ENCODE measurements at places on chromosomes 3 and 15.

DNA sequence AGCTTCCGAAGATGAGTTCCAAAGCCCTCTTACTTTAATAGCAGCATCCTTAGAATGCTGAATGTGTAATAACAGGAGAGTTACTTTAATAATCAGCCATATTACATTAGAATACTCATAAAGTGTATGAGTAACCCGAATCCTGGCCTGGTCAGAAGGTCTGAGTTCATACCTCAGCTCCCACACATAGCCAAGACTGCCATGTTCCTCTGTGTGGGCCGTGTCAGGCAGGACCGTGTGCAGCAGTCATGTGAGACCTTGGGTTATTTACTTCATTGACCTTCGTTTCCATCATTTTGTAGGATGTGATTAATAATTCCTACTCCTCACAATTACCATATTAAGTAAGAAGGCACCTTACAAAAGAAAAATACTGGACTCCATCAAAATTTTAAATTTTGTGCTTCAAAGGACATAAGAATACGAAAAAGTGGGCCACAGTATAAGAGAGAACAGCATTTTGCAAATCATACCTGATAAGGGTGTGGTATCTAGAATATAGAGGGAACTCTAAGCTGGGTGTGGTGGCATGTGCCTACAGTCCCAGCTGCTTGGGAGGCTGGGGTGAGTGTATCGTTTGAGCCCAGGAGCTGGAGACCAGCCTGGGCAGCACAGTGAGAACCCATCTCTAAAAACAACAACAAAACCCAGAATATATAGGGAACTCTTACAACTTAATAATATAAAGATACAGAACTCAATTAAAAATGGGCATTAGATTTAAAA, 163.4 kb downstream of the ATG7 start:
- DNase-seq, result no peak

- DNase-seq, result no peak
Observed at GRCh38 chr3:192847941-192848340, 69.7 kb downstream of the MB21D2 start.

DNA sequence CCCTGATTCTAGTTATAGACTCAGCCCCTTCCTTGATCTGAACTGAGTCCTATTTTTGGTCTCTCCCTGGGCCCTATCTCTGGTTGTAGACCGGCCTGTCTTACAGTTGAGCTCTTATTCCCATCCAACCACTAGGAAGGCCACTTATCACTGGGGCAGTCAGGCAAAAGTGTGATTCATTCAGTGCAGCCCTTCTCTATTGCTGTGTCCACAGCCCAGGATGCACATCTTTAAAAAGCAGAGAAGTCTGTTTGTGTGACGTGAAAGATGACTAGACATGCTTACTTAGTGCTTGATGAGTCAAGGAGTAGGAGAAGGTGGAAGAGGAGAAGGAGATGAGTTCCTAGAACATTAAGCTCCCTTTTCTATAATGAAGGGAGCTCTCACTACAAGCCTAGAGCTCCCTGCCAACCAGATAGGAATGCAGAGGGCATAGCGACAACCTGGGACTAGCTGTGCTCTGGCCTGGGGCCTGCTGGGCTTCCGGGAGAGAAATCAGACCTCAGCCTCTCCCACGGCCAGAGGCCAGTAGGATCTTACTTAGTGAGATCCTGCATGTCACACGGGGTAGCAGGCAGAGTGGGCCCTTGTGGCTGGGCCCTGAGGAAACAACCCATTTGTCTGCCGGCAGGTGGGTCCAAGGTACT, 25.7 kb downstream of the INSYN1 start:
- DNase-seq, result peak; percentile 56

GRCh38 chr3:171285287-171285686, 174.9 kb downstream of the TNIK start:
- no peak for DNase-seq

GRCh38 chr3:98727638-98728037, 35.5 kb upstream of the ST3GAL6 start:
- no peak for DNase-seq

DNA sequence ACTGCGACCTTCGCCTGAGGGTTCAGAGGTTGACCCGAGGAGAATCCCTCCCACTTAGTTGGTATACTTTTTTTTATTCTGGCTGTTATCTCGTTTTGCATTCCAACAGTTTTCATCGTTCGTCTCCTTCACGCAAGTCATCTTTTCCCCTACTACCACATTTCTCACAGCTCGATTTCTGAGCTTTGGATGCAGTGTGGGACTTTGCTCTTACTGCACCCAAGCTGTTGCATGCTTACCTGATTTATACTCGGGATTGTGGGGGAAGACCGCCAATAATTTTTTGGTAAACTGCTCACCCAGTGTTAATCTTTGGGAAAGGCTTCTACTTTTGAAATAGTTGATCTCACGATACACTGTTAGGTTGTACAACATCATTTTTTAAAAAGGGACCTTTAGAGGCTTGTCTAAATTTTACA, 702 bp downstream of the TBC1D23 start:
- no peak for DNase-seq

- no peak for DNase-seq
Observed at GRCh38 chr3:40170395-40170794, 139.1 kb upstream of the EIF1B start.

GRCh38 chr3:51075221-51075775, 309.8 kb upstream of the MANF start:
- no peak for DNase-seq

GRCh38 chr3:87145553-87145952, 81.6 kb upstream of the CHMP2B start:
- no peak for DNase-seq

GRCh38 chr3:4977001-4977852, 2.0 kb upstream of the BHLHE40 start:
- peak; percentile 90 for DNase-seq

DNA sequence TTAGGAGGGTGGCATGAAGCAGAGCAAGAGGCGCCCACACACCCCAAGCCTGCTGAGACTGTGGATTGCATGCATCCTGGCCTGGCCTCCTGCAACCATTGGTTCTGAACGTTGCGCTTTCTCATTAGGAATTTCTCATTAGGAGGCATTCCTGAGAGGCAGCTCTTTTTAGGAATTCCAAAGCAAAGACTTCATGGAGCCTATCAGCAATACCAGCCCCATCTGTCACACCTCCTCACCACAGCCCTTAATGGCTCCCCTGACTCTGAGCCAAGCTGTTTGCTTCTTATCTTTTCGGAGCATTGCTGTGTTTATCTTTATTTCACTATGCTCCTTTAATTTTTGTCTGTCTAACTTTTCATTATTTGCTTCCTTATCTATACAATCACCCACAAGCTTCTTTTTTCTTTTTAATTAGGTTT, 226.9 kb downstream of the CACNA2D3 start:
- no peak for DNase-seq

DNA sequence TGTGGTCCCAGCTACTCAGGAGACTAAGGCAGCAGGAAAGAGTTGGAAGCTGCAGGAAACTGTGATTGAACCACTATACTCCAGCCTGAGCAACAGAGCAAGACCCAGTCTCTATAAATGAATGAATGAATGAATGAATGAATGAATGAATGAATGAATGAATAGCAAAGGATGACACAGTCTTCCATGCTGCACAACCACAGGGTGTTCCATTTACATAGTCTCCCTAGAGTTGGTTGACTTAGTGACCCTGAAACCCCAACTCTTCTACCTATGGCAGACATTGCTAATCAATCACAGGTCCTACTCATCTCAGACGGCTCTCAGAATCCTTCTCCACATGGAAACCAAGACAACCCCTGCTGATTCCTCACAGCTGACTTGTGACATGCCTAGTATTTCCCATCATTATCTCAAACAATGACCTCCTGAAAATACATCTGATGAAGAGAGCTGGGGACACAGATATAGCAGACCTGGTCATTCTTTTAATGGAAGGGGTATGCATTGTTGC, 2.1 kb downstream of the IQCF5 start:
- no peak for DNase-seq

- DNase-seq, result no peak
Observed at GRCh38 chr3:188034989-188035388, 119.0 kb upstream of the LPP start.

- DNase-seq, result no peak
Observed at GRCh38 chr3:52787672-52788625, 6.6 kb upstream of the ITIH3 start.

- no peak for DNase-seq
Observed at GRCh38 chr3:193837347-193837827, 244.4 kb downstream of the OPA1 start.

DNA sequence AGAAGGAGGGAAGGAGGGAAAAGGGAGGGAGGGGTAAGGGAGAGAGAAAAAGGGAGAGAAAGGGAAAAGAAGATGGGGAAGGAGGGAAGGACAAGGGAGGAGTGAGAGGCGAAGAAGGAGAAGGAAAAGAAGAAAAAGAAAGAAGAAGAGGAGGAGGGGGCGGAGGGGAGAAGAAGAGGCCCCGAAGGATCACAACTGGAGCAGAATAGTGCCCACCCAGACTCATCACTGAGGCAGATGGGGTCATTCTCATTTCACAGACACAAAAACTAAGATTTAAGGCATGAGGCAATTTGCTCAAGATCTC, 2.7 kb upstream of the ALAS1 start:
- no peak for DNase-seq

GRCh38 chr3:44065311-44066094, 176.2 kb upstream of the TOPAZ1 start:
- DNase-seq, result peak; percentile 79

DNA sequence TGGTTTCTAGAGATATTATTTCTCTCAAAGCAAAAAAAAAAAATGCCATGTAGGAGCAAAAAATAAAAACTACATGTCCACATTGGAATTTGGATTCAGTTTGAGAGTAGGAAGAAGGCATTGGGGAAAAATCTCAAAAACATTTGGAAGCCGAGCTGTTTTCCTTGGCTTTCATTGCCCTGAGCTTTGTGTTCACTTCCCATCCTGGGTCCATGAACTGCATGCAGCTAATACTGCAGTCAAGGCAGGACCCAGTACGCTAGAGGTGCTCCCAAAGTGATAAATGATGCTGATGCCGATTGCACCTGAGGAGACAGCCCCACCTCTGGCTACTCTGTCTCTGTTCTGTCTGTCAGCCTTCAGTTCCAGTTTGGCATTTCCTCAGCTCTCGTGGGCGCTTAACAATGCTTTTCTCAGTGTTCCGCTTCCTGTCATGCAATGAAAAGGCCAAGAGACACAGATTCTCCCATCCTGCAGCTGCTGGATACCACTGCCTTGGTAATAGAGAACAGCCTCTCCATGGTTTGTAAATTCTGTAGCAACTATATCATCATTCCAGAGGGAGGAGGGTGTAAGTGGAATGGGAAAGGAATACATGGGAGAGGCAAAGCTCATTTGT, 181.8 kb downstream of the RYR3 start:
- DNase-seq, result no peak

GRCh38 chr3:145448436-145448835, 712.5 kb downstream of the PLOD2 start:
- DNase-seq, result peak; percentile 12

- no peak for DNase-seq
Observed at GRCh38 chr3:67650084-67650483, 4.3 kb downstream of the SUCLG2 start.

GRCh38 chr3:46866720-46867549, 3.7 kb upstream of the MYL3 start:
- no peak for DNase-seq

GRCh38 chr15:70202756-70203155, 105.0 kb upstream of the TLE3 start:
- DNase-seq, result no peak

DNA sequence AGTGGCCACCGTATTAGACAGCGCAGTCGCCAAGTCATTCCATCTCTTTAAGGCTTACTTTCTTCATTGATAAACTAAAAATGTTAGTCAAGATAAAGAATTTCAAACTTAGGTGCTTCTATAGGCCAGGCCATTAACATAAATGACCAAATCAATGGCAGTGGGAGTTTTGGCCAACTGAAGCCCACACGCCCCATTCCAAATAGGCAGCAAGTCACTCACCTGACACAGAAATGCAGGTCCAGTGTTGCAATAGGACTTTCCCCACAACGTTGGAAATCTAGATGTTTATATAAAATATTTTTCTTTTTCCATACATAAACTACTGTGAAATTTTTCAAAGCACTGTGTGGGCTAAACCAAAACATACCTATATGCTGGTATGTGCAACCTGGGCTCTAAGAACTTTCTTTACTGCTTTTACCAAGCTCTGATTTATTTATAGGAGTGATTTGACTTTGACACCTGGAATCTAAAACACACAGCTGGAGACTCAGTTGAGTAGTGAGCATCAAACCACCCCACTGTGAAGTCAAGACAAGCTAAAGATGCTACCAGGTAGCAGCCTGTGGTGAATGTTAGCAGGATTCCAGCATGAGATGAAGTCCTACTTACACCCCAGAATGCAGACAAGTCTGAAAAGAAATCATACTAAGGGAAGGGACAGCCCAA, 15.1 kb downstream of the GOLIM4 start:
- DNase-seq, result no peak

GRCh38 chr15:80041494-80042253, 17.8 kb upstream of the ZFAND6 start:
- DNase-seq, result no peak

DNA sequence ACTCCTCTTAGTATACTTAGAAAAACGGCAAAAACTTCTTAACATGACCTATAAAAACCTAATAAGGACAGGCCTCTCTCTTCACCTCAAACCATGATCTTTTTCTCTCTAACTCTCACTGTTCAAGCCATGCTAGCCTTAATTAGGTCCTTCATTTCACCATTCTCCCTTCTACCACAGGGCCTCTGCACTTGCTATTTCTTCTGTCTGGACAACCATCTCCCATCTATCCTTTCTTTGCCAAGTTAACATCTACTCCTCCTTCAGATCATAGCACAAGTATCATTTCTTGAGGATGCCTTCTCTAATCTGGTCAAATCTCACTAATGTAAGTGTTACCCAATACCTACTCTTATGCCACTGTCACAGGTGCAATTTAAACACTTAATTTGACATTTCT, 39.1 kb downstream of the TMCC1 start:
- DNase-seq, result no peak

GRCh38 chr3:120348065-120348990, 826 bp downstream of the LRRC58 start:
- peak; percentile 23 for DNase-seq

GRCh38 chr15:83612898-83613635, 40.9 kb upstream of the ADAMTSL3 start:
- no peak for DNase-seq

- no peak for DNase-seq
Observed at GRCh38 chr15:59792359-59792758, 103.2 kb upstream of the BNIP2 start.

DNA sequence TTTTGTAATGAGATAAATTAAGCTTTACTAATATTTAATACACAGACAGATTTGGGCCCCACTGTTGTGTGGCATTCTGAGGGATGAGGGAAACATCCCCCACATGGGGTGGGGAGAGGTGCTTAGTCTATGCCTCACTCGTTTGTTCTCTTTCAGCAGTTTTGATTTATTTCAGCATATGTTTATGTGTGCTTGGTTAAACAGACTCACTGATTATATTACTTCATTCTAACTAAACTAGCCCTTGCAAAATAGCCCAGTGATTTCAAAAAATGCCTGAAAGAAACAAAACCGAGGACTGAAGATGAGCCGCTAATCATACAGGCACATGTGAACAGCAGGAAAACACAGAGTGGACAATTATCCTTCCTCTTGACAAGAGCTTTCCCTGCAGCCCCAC, 27.2 kb downstream of the TNFAIP8L3 start:
- no peak for DNase-seq

GRCh38 chr3:107988460-107989175, 102.2 kb downstream of the CD47 start:
- peak; percentile 32 for DNase-seq

GRCh38 chr15:67133738-67134066, 68.3 kb downstream of the SMAD3 start:
- DNase-seq, result no peak
